ENCODE measurements at places on chromosomes 7 and 10. TPM values are rescaled to one million over a fixed set of nuclear protein-coding genes. Genes with fewer than 3 reads are reported as not detected.

GRCh38 chr7:106570948-106571418 lies 90.0 kb downstream of the CCDC71L start:
- DNase-seq = no peak

- no peak for DNase-seq
Measured at GRCh38 chr10:67790534-67791408, 47.2 kb downstream of the DNAJC12 start.

FLNC gene
- polyA plus RNA-seq = not detected

GRCh38 chr10:44333511-44333910 lies 51.4 kb downstream of the CXCL12 start:
- no peak for DNase-seq

- DNase-seq = no peak
Measured at GRCh38 chr7:127873715-127874636, 157.3 kb downstream of the LRRC4 start.

AHR gene
- polyA plus RNA-seq = 7.4 TPM

DNA sequence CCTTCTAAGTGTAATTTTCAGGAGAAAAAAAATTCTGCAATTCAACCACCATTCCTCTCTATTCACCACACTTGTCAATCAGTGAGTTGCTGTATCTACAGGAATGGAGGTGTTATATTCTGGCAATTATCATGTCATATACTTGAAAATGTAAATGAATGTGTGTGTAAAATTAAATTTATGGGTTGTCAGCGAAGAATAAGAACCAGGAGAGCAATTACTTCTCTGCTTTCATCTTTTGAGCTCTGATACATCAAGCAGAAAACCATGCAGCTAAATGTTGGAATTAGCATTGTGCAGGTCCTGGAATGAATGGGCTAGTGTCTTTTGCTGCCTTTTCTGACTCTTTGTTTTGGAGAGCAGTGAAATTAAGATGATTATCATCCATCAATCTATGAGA lies 207.6 kb downstream of the FOXP2 start:
- DNase-seq = no peak

DNA sequence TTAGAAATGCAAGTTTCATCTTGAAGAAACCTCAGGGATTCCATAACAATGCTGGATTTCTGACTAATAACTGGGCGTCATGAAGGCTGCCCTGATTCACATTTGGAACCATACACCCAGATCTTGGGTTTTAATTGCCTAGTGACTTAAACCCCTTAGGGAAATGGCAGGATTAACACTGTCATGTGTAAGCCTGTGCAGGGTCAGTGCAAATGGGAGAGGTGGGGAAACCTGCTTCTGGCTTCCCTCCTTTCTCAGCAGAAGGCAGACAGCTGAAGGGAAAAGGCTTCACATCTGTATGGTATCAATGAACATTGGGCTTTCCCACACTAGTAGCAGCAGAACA lies 364.2 kb downstream of the ANKRD30A start:
- no peak for DNase-seq

DNA sequence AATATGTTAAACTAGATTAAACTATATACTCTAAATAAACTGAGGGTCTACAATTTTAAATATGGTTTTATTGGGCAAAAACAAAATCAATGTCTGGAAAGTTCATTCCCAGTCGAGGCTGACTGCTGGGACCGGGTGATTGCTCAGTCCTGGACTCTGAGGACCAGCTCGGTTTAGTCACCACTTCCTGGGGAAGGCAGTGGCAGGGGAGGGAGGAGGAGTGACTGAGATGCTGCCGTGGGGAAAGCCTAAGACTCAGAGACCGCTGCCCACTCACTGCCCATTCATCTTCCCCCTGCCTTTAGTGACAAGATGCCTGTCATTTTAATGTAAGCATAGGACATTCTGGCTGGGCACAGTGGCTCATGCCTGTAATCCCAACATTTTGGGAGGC lies 29.0 kb downstream of the ATOH7 start:
- no peak for DNase-seq

DNA sequence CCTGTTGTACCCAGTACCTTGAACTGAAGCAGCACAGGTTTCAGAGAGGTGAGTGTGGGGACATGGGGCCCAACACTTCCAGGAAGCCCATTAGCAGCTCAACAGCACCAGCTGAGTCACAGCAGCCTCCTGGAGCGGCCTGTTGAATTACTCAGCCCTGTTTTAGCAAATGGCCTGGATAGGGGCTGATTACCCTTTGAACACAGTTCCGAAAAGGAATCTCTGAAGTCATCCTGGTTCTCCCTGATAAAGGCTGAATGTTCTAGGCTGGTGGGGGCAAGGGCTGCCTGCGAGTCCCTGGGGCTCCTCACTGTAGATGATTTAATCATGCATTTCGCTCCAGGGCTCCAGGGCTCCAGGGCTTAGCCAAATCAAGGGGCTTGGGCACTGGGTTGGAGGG lies 287.5 kb downstream of the GRID1 start:
- DNase-seq = no peak

FAM13C gene
- polyA plus RNA-seq = not detected

DNA sequence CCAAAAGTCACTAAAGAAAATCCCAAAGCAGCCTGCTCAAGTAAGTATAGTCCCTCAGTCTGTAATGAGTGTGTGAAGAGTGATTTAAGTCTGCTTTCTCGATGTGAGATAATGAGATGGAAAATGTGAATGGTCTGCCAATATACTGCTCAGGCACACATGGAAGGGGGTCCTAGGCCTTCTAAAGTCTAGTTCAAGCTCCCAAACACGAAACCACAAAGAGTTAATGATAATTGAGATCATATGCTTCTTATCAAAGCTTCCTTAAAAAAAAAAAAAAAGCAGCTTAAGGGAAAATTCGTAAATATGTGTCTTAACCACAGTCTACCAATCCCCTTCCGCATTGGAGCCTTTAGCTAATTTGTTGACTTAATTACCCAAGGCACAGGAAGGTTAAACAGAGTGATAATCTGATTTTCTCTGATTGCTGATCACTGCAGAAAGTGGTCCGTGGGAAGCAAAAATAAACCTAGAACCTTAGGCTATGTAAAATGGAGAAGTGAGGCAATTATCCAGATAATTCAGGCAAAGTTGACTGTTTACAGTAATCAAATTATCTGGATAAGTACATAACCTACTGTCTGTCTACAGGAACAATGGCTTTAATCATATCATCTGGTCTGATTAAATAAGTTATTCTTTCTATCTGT lies 172.9 kb downstream of the MBL2 start:
- DNase-seq = no peak

DNA sequence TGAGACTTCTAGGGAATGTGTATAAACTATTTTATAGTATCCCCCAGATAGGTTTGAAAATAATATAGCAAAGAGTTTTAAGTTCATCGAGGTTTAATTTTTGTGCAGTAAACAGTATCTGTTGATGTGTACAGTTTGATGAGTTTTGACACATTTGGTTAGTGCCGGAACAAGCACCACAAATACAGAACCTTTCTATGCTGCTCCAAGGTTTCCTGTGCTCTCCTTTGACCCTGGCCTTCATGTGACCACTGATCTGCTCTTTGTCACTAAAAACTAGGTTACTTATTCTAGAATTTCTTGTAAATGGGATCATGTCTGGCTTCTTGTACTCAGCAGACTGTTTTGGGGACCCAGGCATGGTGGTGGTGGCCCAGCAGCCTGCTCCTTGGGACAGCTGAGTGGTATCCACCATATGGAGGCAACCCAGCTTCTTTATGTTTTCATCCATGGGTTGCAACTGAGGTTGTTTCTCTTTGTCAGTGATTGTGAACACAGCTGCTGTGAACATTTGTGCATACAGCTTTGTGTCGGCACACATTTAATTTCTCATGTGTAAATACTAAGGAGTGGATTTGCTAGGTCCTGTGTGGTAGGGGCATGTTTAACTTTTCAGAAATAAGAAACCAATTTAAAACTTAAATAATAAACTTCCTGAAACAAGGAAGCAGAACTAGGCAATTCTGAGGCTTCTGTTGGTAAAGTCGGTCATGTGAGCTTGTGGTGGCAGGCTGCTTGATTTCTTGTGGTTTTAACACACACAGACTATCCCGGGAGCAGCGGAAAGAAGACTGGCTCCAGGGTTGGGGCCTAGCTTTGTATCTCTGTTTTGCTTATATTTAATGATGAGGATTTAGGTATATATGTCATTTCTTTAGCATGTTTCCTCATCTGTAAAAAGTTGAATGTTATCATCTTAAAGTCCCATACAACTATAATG lies 219.4 kb downstream of the ABCA13 start:
- DNase-seq = no peak

GRCh38 chr10:132516771-132517725 lies 20.5 kb upstream of the INPP5A start:
- DNase-seq = no peak

DNA sequence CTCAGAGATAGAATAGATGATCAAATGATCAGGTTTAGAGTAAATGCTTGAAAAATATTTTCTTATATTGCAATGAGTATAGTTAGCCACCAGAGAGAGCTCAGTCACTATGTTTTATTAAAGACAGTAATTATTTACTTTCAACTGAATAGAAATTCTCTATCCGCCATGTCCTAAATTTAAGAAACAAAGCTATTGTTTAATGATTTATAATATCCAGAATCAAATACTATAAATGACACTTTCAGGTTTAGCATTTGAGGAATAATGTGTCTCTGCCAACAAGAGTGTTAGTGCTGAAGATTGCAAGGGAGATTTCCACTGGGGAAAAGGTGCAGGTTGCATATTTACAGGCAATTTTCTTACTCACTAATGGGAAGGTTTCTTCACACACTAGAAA lies 184.7 kb downstream of the DGKB start:
- DNase-seq = no peak

- no peak for DNase-seq
Measured at GRCh38 chr7:107194052-107194451, 25.2 kb downstream of the HBP1 start.

DNA sequence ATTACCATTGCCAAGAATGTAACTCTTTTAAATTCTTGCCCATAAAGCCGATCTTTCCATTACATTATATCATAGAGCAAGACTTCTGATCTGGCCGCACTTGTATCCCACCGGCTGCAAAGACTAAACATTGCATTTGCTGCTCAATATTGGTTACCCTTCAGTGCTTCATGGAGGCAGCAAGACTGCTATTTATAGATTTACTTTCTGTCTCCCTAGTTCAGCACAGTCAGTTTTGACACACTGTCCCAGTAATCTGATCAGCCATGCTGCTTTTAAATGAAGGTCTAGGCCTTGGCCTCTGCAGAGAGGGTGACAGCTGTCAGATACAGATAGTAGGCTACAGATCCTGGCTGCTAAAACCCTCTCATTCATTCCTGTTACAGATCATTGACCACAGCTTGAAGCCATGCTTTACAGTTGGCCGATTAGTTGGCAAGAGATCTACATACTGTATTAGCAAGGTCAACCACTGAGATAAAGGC lies 562.6 kb upstream of the GALNT17 start:
- DNase-seq = no peak

- no peak for DNase-seq
Measured at GRCh38 chr7:2640846-2641316, 9.1 kb downstream of the TTYH3 start.

GRCh38 chr10:103395754-103396066 lies 565 bp downstream of the ATP5MK start:
- DNase-seq = no peak

- DNase-seq = no peak
Measured at GRCh38 chr7:46939558-46939957, 642.4 kb downstream of the TNS3 start.

DNA sequence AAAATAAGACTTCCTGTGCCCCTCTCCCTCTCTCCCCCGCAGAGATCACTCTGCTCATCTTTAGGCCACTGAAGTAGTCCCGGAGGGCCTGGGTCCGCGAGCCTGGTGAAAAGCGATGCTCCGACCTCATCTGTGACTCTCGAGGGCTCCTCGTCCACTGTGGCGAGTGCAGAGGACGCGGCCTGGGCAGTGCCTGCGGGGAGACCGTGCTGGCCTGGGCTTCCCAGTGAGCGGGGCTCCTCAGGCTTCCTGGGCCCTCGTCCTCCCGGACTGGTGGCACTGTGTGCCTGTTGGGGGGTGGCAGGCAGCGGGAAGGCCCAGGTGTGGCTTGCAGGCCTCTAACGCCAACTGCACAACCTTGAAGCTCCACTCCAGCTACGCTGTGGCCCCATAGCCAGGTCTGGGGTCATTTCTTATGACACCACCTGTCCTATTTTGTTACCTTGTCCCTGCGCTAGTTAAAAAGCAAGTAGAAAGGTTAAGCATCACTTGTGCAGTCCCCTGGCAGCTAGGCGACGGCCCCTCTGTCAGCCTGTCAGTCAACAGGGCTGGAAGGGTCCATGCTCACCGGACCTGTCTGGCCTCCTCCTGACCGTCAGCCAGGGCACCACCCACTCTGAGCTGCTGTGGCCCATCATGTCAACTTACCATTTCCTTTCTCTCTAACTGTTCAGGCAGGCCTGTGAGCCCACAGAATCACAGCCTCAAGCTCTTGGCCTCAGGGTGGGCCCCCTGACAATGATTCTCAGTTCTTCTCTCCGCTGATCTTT lies 20.5 kb downstream of the MNX1 start:
- no peak for DNase-seq

DNA sequence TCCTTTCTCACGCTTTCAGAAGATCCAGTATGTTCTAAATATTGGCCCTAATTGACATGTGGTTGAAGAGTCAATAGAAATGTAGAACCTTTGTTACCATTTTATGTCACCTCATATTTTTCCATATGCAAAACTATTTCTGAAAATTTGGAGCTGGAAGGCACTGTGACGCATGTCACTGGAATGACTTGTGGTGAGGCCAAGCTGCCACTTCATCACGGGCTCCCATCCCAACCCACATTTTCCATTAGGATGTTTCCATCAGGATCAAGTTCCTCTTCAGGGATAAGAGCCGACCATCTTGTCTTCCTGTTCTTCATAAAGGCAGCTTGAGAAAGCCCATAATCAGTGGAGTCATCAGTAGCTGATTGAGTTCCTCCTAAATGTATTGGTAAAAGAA lies 1241.7 kb downstream of the GATA3 start:
- no peak for DNase-seq

TRPV5 gene
- polyA plus RNA-seq = not detected

DNA sequence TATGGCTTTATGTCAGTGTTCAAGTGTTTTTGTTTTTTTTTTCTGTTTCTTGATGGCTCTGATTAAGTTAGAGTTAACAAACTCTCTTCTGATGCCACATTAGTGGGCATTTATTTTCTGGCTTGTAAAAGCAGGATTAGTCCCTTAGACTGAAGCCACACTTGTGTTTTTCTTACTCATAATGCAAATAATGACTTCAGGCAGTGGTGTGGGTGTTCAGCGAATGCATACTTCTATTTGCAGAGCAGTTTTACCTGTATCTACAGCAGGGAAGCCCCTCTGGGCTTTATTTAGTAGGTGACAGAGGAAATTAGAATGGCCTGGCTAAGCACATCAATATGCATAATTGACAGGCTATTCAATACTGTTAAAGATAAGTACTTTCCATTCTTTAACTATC lies 79.9 kb downstream of the CNNM2 start:
- DNase-seq = no peak

DNA sequence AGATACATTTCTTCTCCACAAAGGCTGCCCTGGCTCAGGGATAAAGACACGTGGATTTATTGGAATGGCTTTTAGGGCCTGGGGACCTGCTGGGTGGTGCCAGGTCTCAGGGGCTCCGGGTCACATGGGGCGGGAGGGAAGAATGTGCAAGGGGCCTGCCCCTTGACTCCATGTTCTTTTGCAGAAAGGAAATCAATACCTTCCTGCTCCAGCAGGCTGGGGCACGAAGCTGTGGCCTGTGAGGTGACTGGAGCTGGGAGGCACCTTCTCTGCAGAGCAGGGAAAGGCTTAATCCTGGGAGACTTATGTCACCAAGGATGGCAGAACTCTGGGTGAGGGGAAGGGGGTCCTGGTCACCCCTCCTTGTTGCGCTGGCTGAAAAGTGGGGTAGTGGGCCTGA lies 42.3 kb upstream of the GNA12 start:
- DNase-seq = no peak

- peak; percentile 21 for DNase-seq
Measured at GRCh38 chr7:27157702-27158431, 1.4 kb upstream of the HOXA7 start.

GRCh38 chr10:123156078-123156477 lies 1.9 kb downstream of the BUB3 start:
- no peak for DNase-seq
